MG63 (cell line): ENCODE measurements at places on chromosomes 5 and 9. TPM values are rescaled to one million over a fixed set of nuclear protein-coding genes. Genes with fewer than 3 reads are reported as not detected.
A peak's percentile ranks its signal among the peaks of the same experiment; 100 is the strongest.

The ARID3C gene
- total RNA-seq = 0.16 TPM in 1 of 2 replicates, not detected in the other

- no peak for DNase-seq
Measured at GRCh38 chr9:100229136-100229535, 123.6 kb downstream of the TEX10 start.

The SH2D3C gene
- not detected in 2 replicates for total RNA-seq

DNA sequence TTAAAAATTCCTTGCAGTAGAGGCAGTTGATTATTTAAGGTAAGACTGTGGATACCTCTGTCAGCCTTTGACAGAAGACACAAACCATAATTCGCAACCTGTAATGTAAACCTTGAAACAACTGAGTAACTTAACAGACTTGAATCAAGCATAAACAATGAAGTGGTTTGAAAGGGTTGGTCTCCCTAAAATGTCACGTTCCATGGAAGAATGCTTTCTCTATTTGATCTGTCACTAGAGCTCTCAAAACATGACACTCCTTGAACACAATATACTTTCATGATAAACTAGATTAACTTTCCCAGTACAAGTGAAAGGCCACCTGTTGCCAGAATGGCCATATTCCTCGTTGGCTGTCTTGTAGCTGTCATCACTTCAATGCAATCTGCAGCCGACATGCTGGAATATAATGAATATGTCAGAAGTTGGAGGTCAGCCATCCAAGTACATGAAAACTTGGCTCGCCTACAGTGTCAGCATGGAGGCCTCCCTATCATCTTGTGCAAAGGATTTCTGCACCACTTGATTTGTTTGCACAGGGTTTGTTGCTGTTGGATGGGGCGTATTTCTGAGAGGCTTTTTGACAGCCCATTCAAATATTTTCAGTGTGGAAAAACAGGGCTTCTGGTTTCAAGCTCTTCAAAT is 228.0 kb downstream of the TLE4 start:
- peak; percentile 54 for DNase-seq

GRCh38 chr5:60020457-60020856 is 126.9 kb upstream of the PDE4D start:
- no peak for DNase-seq

The SLCO4C1 gene
- total RNA-seq = not detected in 2 replicates

The AFAP1L1 gene
- total RNA-seq = 8.1 and 16.2 TPM in 2 replicates

DNA sequence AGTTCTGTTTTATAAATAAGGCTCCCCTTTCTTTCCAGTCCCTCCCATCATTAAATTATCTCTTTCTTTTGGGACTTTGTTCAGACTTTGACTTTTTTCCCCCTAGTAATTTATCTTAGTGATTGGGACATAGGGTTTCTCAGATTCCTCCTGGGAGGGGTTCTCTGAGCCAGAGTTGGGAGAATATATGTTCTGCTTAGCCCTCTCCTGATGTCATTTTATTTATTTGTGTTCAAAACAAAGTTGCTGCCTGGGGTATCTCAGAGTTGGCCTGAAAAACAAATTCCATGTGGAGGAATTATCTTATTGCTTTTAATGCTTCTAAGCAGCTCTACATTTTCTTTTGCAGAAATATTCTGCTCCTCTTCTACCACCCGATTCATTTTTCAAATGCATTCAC is 211.0 kb downstream of the PCSK5 start:
- no peak for DNase-seq

GRCh38 chr5:127892467-127893207 is 189.4 kb downstream of the CCDC192 start:
- no peak for DNase-seq

- no peak for DNase-seq
Measured at GRCh38 chr5:176446028-176446665, 2.0 kb upstream of the FAF2 start.

The PCDHGB3 gene
- 0.81 TPM in 1 of 2 replicates, not detected in the other for total RNA-seq

The FCHO2 gene
- 4.2 and 4.4 TPM in 2 replicates for total RNA-seq

DNA sequence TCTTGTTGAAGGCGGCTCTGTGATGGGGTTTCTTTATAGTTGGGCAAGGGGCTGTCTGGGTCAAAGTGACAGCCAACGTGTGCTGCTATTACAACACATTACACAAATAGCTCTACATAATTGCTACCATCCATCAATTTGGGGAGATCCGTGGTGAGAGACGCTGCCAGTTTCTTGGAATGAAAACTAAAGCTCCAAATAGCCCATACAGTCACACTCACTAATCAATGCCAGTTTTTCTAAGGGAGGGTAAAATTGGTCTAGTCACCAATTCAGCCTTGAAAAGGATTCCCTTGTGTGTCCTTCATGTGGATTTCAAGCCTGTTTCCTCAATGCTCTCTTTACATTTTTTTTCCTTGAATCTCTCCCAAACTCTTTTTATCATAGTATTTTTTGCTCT is 343.3 kb upstream of the KLF4 start:
- DNase-seq = no peak

GRCh38 chr5:101677961-101678360 is 618.1 kb downstream of the SLCO4C1 start:
- no peak for DNase-seq

The ADAMTSL2 gene
- 0.10 and 0.72 TPM in 2 replicates for total RNA-seq

The GRAMD2B gene
- 6.2 and 30.3 TPM in 2 replicates for total RNA-seq

The STPG3 gene
- total RNA-seq = not detected in 2 replicates

DNA sequence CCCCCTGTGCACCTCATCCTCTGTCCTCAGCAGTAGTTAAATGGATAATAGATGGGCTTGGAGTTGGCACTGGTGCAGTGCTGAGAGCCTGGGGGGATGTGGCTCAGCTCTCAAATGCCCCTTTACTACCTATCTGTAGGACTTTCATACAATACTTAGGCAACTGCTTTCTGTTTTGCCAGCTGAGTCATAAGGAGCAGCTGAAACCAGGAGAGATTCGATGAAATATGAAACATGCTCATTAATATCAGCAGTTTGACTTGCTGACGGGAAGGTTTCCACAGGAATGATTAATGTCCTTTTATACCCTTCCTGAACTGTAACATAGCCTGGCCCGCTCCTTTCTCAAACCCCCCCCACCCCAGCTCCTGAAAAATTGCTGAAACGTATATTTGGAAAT is 142.6 kb downstream of the SAXO1 start:
- DNase-seq = peak; percentile 54

GRCh38 chr9:28832168-28832770 is 1259.0 kb upstream of the C9orf72 start:
- DNase-seq = no peak

- DNase-seq = peak; percentile 19
Measured at GRCh38 chr9:93673021-93673838, 96.8 kb downstream of the PHF2 start.

GRCh38 chr9:77945798-77946197 is 85.8 kb downstream of the GNAQ start:
- DNase-seq = no peak

The FCN1 gene
- total RNA-seq = not detected in 2 replicates

The C9orf153 gene
- not detected in 2 replicates for total RNA-seq

- DNase-seq = peak; percentile 58
Measured at GRCh38 chr9:123725389-123725788, 204.5 kb downstream of the DENND1A start.

The HTR1A gene
- not detected in 2 replicates for total RNA-seq

DNA sequence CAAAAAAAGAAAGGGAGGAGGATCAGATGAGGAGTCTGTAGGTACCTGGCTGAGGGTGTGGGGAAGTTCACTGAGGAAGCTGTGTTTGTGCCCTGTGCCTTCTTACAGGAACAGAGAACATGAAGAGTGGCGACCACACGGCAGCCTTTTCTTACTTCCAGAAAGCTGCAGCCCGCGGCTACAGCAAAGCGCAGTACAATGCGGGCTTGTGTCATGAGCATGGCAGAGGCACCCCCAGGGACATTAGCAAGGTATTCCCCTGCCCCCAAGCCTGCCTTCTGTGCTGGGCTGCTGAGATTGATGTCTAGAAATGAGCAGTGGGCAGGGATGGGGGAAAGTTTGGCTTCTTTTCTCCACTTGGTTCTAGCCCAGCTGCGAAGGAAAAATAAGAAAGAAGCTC is 9.5 kb downstream of the DELE1 start:
- no peak for DNase-seq
